ENCODE measurements at places on chromosomes 3 and 15.

DNA sequence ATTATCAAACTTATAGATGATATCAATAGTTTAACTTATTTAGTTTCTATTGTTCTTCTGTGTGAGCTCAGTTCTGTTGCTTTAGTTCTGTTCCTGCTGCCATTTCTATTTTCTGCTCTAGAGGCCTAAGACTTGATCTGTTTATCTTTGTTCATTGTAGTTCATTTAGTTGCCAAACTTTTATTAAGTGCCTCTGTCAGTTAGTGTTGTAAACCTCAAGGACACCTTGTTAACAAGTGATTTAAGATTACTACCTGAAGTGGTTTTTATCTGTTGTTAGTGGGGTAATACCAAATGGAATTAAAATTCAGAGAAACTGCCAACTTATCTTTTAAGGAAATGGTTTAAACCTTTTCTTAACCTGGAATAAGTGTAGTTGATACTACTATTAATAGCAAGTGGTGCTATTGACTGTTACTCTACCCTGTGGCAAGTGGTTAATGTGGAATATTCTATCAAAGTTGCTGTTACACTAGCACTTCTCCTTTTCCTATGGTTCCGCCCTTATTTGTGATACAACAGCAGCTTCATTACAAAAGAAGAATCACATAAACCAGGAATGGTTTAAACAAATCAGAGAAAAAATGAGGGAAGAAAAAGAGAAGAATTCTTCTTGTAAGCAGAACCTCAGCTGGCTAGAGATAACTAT lies 500.6 kb upstream of the GOLIM4 start:
- no peak for DNase-seq

GRCh38 chr3:42600958-42601675 lies 631 bp downstream of the NKTR start:
- DNase-seq = peak; percentile 69

- DNase-seq = no peak
Measured at GRCh38 chr3:120773932-120774331, 31.4 kb downstream of the GTF2E1 start.

GRCh38 chr15:57881972-57882371 lies 175.5 kb downstream of the POLR2M start:
- DNase-seq = no peak

GRCh38 chr15:31296219-31296645 lies 30.4 kb upstream of the KLF13 start:
- no peak for DNase-seq

GRCh38 chr3:43844757-43845156 lies 154.0 kb downstream of the ABHD5 start:
- DNase-seq = no peak

Measured in inflammatory macrophage (primary cell).